ENCODE measurements at places on chromosomes 12 and 14.
A peak's percentile ranks its signal among the peaks of the same experiment; 100 is the strongest.

DNA sequence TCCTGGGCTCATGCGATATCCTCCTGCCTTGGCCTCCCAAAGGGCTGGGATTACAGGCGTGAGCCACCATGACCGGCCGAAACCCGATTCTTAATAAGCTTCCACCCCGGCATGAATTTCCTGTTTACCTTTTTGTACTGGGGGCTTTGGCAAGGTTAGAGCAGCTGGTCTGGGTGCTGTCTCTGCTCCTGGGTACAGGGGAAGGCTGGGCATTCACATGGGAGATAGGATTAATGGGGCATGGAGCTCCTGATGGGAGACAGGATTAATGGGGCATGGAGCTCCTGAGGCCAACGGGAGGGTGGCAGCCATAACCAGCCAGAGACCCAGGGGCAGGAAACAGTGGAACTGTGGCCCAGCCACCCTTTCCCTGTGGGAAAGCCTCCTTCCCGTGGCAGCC lies 69.5 kb upstream of the DICER1 start:
- DNase-seq = peak; percentile 67

GRCh38 chr12:77510985-77511384 lies 319.7 kb upstream of the NAV3 start:
- peak; percentile 87 for DNase-seq

GRCh38 chr14:72810201-72810600 lies 83.7 kb downstream of the DPF3 start:
- DNase-seq = no peak

DNA sequence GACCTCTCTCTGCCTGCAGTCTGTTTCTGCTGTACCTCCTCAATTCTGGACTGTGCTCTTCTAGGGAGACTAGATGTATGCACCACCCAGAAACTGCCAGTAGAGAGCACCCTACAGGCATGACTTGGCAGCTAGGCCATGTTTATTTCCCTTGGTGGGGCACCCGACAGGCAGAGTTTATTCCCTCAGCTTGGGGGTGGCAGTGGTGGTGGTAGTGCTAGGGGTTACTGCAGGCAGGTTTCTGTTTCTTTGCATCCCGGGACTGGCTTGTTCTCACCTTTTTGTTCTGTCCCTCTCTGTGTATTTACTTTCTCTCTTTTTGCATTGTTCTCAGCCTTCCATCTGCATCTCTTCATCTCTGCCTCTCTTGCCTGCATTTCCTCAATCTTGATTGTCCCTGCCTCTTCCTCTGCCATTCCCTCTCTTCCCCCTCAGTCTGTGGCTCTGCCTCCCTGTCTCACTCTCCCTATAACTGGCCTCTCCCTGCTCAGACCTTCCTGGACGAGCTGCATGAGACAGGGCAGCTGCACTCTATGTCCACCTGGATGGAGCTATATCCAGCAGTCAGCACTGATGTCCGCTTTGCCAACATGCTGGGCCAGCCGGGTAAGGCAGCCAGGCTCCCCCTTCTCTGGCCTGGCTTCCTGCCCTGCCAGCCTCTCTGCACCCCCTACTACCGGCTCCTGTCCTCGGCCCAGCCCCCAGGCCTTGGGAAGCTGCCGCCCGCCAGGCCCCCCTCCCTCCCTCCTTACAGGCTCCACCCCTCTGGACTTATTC lies 13.8 kb downstream of the PRPF40B start:
- peak; percentile 69 for DNase-seq

DNA sequence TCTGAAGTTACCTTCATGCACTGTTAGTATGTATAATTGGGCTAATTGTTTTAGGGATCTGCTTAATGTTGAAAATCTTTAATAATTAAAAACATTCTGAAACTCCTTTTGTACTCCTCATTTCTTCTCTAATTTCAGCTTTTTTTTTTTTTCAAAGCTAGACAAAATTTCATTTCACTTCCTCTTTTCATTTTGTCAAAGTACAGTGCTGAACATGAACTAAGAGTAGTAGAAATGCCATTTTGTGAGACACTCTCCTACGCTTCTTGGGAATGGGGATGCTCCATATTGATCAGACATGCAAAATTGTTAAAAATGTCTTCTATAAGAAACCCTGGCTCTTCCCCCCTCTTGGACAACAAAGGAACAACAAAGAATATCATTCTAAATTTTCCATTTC lies 1.7 kb downstream of the ABCD2 start:
- no peak for DNase-seq

DNA sequence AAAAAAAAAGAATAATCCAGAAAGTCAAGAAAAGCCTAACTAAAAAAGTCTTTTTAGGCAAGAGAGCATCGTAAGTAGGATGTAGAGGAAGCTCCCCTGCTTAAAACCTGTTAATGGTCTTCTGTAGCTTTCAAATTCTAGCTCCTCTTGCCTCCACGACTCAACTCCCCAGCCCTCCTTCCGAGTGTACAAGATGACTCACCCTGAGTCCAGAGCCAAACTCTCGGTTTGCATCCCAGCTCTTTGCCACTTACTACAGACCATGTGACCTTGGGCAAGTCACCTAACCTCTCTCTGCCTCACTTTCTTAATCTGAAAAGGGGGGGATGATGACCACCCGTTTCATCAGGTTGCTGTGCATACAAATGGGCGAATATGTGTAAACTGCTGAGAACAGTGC lies 460.4 kb downstream of the DPF3 start:
- no peak for DNase-seq

DNA sequence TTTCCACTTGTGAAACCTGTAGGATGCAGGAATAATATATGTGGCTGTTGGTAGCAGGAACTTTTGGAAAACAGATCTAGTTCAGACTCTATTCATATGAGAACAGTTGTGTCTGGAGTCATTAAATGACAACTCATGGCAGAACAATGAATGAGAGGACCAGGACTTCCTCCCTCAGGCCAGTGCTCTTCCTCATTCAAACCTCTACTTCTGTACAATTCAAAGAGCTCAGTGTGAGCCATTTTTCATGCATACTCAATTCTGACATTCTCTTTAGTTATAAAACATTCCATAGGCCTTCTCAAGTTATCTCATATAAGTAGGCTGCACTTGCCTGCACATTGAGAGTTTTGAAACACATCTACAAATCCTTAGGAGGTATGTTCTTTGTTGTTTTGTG lies 1526.6 kb upstream of the FLRT2 start:
- DNase-seq = no peak

GRCh38 chr12:87802721-87803011 lies 226.5 kb downstream of the C12orf50 start:
- no peak for DNase-seq

- peak; percentile 45 for DNase-seq
Observed at GRCh38 chr12:120453977-120454376, 7.7 kb downstream of the GATC start.

- no peak for DNase-seq
Observed at GRCh38 chr12:88895634-88896033, 315.4 kb upstream of the KITLG start.

DNA sequence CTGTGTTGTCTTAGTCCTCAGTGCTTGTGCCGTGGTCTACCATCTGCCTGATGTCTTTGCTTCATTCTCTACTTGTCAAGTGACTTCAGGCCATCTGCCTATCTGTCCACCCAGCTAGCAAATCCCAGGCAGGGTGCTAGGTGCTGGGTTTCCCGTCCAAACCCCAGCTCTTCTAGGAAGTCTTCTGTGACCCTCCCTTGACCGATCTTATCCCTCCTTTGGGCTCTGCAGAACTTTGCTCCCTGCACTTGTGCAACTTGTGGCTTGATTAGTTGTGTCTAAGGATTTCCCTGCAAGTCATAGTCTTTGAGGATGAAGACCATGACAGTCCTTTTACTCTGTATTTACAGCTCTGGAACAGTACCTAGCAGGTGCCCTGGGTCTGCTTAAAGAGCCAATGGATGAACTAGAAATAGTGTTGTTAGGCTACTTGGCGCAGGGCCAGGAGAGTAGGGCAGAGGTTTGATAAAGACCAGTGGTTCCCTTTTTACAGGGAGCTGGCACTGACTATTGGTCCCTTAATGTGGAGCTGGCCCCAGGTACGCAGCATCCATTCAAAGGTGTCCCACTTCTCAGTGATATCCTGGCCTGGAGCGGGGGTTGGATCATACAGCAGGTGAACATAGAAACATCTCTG lies 60.1 kb downstream of the ADCK1 start:
- DNase-seq = no peak

Data from NCI-H510A treated with DMSO at 0.1 percent for 48 hours (cell line).